ENCODE measurements at places on chromosomes 3 and 15.

- no peak for DNase-seq
Measured at GRCh38 chr3:129701161-129701560, 94.7 kb upstream of the PLXND1 start.

DNA sequence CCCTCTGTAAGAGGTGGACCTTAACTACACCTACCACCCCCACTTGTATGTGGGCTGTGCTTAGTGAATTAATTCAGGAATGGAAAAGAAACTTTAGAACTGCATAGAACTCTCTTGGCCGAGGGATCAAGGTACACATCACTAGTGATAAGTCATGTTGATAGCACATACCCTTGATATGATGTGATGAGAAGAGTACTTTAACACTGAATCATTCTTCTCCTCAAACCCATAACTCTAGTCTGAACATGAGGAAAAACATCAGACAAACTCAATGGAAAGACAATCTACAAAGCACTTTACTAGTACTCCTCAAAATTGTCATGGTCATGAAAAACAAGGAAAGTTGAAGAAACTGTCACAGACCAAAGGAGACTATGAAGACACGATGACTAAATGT lies 87.6 kb downstream of the P2RY1 start:
- DNase-seq: no peak

- no peak for DNase-seq
Measured at GRCh38 chr3:173109143-173109542, 31.9 kb downstream of the SPATA16 start.

DNA sequence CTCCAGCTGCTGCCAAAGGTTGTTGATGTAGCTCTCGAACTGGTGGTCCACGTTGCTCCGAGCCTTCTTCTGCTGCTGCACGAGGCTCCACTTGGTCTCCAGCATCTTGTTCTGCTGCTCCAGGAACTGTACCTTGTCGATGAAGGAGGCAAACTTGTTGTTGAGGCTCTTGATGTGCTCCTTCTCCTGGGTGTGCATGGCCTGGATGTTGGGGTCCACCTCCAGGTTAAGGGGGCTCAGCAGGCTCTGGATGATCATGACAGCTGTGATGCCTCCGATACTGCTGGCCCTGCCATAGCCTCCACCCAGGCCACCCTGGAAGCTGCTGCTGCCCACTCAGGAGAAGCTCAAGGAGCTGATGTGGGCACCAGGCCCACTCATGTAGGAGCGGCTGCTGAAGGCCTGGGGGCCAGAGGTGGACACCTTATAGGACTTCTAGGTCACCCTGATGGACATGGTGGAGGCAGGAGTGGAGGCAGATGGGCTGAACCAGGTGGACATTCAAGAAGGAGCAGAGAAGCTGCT lies 14.9 kb upstream of the PSTPIP1 start:
- DNase-seq: no peak

GRCh38 chr3:135218304-135218703 lies 423.2 kb downstream of the EPHB1 start:
- DNase-seq: no peak

DNA sequence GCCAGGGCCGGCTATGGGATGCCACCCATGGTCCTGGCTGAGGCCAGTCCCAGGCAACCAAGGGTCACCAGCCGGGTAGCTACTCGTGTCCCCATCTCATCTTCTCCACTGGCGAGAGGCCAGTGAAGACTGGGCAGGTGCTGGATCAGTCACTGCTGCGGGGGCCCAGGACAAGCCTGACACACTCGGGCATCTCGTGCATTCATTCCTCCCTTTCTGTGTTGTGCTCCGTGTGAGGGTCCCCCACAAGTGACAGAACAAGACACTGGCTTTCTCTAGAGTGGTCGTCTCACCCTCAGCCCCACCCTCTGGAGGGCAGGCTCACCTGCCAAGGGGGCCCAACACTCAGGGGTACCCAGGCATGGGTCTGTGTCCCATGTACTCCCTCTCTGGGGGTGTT lies 48.4 kb downstream of the ROPN1B start:
- no peak for DNase-seq

DNA sequence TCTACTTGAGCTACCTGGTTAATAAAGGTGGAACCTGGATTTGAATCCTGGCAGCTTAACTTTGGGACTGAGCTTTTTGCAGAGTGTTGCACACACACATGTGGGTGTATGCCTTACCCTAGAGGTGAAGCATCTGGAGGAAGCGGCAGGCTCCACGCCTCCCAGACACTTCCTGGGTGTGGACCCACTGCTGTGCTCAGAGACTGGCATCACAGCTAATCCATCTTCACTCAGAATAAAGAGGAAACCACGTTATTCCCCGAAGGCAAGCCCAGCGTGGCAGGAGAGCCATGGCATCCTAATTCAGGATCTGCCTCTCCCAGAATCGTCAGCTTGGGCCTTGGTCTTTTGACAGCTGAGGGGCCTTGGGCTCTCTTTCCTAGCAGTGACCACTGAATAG lies 25.5 kb downstream of the CCDC13 start:
- no peak for DNase-seq

- DNase-seq: no peak
Measured at GRCh38 chr3:14876921-14877333, 58.2 kb downstream of the FGD5 start.

- DNase-seq: peak; percentile 84
Measured at GRCh38 chr3:52721002-52721729, 15.3 kb downstream of the SPCS1 start.

- no peak for DNase-seq
Measured at GRCh38 chr15:50098545-50098944, 20.5 kb downstream of the ATP8B4 start.

DNA sequence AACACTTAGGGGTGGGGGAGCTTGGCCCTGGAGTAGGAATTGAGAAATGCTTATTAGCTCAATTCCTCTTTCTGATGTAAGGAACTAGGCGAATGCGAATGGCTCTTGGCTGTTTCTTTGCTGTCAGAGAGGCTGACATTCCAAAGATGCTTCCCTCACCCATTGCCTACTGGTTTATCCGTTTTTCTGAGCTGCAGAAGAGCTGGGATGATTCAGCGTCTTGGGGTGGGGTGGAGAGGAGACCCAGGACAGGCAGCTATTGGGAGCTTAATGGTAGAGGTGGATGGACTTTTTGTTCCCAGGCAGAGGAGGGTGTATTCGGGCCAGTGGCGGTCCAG lies 9.8 kb downstream of the PLEKHO2 start:
- DNase-seq: no peak

DNA sequence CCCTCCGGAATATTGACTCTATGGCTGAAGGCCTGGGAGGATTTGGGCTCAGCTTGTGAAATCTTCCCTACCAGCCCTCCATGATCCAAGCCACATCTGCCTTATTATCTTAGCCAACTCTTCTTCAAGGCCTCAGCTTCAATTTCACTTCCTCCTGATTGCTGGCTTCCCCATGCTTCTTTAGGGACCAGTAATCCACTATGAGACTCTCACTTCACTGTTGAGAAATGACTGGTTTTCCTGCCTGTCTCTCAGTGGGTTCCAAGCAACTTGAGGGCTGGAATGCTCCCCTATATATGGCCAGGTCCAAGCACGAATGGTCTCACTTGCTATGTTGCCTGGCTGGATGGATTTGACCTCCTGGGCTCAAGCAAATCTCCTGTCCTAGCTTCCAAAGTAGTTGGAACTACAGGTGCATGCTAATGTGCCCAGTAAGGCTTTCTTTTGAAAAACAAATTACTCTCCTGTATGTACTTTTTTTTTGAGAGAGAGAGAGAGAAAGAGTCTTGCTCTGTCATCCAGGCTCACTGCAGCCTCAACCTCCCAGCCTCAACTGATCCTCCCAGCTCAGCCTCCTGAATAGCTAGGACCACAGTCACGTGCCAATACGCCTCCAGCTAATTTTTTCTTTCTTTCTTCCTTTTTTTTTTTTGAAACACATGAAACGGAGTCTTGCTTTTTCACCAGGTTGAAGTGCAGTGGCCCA lies 7.9 kb upstream of the PIK3CB start:
- peak; percentile 65 for DNase-seq

GRCh38 chr15:71730277-71731144 lies 79.8 kb upstream of the NR2E3 start:
- DNase-seq: peak; percentile 79

- peak; percentile 60 for DNase-seq
Measured at GRCh38 chr3:45226206-45226915, at the start of gene TMEM158. TMEM158 (minus strand) TSS chr3:45226287; CDS start chr3:45226027, 260 bp downstream.

DNA sequence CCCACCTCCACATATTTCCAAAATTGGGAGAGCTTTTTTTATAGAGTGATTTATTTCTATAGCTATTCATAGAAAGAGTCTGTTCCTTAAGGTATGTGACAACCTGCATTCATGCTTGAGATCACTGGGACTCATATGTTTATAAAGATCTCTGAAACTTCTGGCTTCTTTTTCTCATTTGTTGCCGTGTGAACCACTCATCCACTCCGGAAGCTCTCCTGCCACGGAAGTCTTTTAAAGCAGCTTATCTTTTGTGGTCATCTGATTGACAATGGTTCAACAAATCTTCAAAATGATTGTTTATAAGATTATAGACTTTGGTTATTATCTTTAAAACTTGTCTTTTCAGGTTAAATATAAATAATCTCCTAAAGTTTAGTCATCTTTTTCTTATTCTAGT lies 260.5 kb downstream of the C3orf38 start:
- DNase-seq: peak; percentile 5

DNA sequence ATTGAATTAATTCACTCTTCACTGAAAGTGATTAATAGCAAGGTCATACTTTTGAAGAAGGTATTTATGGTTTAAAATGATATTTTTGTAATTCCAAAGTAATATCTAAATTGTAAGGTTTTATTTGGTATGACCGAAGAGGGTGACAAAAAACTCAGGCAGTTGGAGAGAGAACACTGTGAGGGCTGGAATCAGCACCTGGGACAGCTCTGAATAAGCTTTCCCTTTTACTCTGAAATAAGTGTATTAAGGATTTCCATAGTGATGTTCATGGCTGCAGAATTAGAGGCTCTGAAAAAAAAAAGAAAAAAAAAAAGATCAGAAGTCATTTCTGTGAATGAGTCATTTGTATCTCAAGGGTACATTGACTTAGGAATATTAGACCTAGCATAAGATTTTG lies 299.5 kb downstream of the IL5RA start:
- DNase-seq: no peak

DNA sequence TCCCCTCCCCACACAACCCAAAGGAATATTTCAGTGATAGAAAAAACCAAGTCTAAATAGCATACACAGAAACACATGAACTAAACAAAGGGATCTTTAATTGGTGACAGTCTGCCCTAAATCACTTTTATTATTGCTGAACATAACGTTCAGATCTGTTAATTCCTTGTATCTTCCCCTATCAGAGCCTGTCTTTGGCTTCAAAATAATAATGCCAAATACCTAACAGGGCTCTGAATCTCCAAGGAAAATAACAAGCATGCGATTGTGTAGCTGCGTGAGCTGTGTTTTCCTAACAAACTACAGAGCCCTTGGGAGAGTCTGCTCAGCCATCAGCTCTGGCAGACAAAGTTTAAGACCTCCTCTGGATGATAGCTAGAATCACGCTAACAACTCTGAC lies 1010.1 kb downstream of the ROBO1 start:
- no peak for DNase-seq
